ELR (cell line): ENCODE measurements at places on chromosomes 6 and 20.

- DNase-seq: no peak
Observed at GRCh38 chr20:5216663-5217062, 89.9 kb downstream of the CDS2 start.

DNA sequence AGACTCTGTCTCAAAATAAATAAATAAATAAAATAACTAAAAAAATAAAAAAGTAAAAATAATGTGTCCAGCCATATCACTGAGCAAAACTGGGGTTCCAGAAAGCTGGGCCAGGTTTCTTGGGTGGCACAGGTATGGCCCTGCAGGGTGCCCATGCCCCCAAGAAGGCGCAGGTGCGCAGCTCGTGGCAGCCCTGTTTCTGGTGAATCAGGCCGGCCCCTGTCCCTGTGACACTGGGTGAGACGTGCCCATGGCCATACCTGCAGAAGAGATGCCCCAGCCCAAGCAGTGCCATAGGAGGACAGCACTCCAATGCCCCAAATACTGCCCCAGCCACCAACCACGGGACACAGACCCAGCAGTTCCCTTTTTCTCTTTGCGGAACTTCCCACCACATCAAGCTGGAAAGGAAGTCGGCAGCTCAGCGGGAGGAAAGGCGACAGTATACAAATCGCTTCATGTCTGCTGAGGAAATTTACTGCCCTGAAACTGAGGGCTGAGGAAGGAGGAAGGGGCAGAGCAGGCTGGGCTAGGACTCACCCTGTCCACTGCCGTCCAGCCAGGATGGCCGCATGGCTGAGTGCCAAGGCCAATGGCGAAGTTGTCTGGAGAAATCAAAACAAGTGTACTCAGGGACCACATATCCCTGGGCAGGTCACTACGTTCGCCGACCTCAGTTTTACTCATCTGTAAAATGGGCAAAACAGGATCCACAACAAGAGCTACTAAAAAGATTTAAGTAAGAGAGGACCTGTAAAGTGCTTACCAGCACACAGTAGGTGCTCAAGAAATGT lies 55.4 kb downstream of the PREX1 start:
- DNase-seq: no peak

GRCh38 chr6:35049156-35049735 lies 91.9 kb downstream of the TCP11 start:
- no peak for DNase-seq

DNA sequence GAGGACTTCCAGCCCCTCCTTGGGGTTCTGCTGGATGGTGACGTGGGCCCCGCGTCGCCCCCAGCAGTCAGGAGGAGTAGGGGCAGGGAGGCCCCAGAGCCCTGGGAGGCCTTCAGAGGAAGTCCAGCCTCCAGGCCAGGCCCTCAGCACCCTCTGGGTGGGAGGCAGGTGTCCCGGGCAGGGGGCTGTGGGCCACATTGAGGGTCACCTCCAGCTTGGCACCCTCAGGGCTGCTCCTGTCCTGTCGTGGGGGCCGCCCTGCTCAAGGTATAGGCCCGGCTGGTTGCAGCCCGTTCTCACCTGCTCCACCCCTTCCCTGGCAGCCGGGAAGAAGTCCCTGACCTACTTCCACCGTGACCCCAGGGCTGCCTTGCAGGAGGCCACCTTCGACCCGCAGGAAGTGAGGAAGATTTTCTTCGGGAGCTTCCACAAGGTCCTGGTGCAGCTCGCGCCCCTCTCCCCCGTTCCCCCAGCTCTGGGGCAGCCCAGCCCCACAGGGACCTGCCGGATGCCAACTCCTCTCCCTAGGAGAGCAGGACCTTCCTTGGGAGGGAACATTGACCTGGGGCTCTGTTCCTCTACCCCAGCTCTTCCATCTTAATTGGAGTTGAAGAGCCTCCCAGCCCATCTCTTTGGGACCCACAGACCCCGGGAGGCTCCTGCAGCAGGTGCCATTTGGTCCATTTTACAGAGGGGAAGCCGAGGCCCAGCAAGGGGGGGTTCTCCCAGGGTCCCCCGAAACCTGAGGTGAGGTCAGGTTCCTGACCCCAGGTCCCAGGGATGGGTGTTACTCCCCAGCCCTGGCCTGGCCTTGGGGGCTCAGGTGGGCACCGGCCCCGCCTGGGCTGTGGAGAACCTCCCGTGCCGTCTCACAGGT lies 26.4 kb downstream of the COL20A1 start:
- no peak for DNase-seq

- DNase-seq: peak; percentile 34
Observed at GRCh38 chr6:40352006-40352405, 235.2 kb downstream of the LRFN2 start.
